ENCODE measurements at places on chromosomes 1 and 21.

GRCh38 chr1:162983671-162984425, 85.3 kb upstream of the RGS4 start:
- no peak for DNase-seq

GRCh38 chr1:236168716-236169429, 26.5 kb downstream of the GPR137B start:
- no peak for DNase-seq

GRCh38 chr1:228646717-228647522, 88.4 kb upstream of the RHOU start:
- DNase-seq: peak; percentile 27

DNA sequence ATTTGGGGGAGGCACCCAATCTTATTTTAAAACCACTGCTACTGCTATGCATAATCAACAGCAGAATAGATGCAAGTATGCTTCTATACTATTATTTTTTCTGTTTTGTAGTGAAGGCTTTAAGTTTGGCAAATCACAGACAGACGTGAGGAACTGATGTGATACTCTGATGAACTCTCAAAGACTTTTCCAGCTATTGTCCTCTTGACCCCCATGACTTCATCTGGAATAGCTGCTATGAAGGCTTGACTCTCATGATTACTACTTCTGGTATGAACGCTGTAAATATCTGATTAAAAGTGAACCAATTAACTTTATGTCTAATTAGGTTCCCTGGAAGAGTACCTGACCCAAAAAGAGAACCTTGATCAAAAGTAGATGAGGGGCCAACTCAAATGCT, 49.1 kb downstream of the EYA3 start:
- DNase-seq: no peak

DNA sequence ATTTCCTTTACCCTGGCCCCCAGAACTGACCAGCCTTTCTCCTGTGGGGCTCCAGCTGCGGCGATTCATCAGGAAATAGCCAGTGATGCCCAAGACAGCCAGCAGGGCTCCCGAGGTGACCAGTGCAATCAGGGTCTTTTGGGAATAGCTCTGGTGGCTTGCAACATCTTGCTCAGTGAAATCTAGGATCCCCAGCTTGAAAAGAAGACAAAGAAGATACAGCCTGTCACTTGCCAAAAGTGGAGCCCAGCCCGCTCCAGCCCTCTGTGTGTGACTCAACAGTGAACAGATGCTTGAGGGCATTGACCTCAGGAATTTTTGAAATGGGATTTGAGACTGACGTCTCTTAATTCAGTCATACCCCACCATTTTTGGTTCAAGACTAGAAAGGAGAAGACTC, 22.3 kb downstream of the CD34 start:
- DNase-seq: peak; percentile 62

DNA sequence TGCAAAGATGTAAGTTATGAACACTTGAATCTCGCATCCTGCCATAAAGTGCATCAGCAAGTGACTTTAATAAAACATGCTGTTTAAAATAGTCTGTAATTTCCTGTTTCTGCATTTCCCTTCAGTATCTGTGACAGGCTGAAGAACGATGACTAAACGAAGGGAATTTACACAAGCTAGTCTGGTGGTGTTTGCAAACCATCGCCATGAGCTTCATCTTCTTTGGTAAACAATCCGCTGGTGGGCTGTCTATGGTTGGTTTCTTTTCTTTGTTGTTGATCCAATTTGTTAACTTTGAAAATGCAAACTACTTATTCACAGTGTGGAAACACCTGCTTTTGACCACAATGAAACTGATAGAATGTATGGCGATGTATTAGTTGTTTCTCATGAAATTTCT, 13.9 kb downstream of the SERTAD4 start:
- peak; percentile 39 for DNase-seq

Data from AG08396 (cell line).